Activated CD8-positive, alpha-beta memory T cell treated with anti-CD3 and anti-CD28 coated beads for 24 hours (primary cell): ENCODE measurements at places on chromosomes 5 and 9.

- DNase-seq: no peak
Measured at GRCh38 chr9:68997666-68998065, 16.2 kb downstream of the PRKACG start.

DNA sequence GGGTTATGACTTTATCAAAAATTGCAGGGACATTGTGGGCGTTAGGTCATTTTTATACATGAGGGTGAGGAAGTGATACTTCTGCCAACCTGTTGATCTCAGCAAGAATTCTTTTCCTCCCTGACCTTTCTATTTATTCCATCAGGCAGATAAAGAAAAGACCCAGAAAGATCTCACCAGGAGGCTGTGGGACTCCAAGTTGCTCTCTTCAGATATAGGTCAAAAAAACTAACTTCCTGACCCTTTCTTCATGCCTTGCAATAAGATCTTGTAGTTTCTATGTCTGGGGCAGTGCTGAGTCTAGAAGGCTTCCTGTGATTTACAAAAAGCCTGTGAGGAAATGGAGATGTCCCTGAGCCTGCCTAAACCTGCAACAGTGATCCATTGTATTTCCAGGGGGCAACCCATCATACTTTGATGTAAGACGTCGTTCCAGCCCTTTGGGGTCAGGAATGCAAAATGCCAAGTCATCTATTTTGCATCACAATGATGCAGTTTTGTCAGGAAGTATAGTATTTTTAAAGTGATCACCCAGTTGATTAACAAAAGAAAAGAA, 22.0 kb upstream of the PIK3R1 start:
- DNase-seq: no peak

GRCh38 chr9:86099701-86100364, 475 bp upstream of the GOLM1 start:
- DNase-seq: peak; percentile 66

DNA sequence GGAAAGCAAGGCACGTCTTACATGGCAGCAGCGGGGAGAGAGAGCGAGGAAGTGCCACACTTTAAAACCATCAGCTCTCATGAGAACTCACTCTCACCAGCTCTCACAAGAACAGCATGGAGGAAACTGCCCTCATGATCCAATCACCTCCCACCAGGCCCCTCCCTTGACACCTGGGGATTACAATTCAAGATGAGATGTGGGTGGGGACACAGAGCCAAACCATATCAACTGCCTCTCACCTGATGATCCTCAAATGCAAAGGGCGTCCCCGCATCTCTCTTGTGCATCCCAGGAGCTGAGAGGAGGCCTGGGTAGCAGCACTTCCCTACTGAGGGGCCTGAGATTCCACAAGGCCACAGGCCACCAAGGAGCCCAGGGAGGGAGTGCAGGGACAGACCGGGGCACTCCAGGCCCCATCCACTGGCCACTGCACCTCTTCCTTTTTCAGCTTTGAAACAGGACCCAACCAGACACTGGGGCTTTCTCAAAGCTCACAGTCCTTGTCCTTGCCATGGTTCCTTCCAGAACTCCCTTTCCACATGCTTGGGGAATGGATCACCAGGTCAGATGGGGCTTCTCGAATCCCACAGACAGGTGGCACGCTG, 54.5 kb upstream of the IL17B start:
- DNase-seq: no peak

DNA sequence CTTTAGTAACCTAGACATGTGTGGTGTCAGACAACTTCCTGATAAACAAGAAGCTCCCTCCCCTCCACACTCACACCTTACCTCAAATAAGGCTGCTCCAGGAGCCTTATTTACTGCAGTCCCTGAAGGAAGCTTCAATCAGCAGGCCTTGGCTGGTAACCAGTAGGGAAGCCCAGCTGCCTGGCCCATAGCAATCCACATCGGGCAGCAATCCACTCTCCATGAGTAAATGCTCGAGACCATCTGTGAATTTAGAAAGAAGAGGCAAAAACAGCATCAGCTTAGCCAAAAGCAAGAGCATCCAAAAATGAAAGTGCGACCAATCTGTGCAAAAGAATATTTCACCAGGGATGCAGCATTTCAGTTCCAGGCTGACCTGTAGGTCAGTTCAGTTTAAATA, 213.3 kb upstream of the TUSC1 start:
- DNase-seq: no peak

DNA sequence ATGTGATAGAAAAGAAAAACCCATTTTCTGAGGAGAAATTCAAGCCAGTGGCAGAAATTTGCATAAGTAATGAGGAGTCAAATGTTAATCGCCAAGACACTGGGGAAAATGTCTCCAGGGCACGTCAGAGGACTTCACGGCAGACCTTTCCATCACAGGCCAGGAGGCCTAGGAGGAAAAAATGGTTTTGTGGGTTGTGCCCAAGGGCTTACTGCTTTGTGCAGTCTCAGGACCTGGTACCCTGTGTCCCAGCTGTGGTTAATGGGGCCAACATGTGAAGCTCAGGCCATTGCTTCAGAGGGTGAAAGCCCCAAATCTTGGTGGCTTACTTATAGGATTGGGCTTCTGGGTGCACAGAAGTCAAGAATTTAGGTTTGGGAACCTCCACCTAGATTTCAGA, 54.8 kb upstream of the ADAMTS2 start:
- DNase-seq: no peak

- no peak for DNase-seq
Measured at GRCh38 chr5:110702300-110702699, 24.2 kb downstream of the TMEM232 start.

DNA sequence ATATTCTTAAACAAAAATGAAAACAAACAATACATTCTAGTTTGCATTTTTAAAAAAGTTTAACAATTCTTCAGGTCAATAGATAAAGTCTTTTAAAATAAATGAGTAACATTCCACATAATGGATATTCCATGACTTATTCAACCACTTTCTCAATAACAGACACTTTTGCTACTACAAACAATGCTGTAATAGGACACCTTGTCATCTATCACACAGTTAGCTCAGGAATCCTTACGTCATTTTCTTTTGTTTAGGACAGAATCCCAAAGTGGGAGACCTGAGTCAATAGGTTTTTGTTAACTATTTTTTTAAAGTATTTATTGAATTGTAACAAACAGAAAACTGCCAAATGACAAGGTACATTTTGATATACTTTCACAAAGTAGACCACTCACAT, 72.5 kb downstream of the CEP120 start:
- DNase-seq: no peak

GRCh38 chr9:70259512-70259802, 679 bp downstream of the SMC5 start:
- no peak for DNase-seq

- peak; percentile 62 for DNase-seq
Measured at GRCh38 chr5:143066556-143067281, 296.5 kb downstream of the ARHGAP26 start.

- no peak for DNase-seq
Measured at GRCh38 chr5:95934207-95934804, 27.3 kb downstream of the ELL2 start.

GRCh38 chr5:146337264-146337904, 1.3 kb upstream of the POU4F3 start:
- no peak for DNase-seq

- no peak for DNase-seq
Measured at GRCh38 chr9:136004219-136004618, 43.0 kb upstream of the UBAC1 start.

DNA sequence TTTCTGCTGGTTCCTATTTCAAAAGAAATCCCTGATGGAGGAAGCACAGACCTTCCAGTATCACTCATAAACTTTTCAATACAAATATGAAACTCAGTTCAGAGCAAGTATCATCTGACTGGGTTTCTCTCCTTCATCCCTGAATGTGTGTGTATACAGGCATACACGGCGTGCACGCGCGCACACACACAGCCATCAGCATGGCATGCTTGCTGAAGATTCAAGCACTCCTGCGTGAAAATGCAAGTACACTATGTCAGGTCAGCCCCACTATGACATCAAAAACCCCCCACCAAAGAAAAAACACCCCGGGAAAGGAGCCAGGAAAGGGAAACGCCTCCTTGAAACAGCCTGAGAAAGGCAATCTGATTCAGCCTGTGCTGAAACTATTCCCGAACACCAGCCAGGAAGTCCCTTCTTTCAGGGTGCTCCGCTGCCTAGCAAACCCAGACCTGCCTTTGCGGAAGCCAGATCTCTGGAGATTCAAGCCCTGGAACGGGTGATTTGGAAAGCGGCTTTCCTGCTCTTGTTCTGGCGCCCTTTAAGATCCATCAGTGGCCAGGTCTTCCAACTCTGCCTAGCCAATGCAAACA, 831 bp downstream of the KLHL3 start:
- peak; percentile 67 for DNase-seq

DNA sequence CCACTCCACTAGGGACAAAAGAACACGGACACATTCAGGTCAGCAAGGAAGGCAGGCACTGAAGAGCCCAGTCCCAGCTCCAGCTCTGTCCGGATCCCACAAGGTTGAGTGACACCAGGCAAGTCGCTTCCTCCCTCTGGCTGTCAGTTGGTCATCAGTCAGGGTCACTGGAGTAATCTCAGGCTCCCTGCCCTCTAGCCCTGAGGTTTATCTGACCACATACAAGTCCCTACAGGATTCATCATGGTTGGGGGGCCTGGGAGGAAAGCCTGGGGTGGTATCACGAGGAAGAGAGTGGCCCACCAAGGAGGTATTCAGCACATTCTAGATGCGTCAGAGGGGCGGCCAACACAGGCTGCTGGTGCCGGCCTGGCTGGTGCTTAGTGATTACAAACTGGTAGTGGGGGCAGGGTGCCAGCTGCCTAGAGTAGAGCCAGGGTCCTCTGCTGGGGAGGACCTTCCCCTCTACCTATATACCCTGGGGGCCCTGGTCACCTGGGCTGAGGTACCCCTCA, 81.5 kb downstream of the SHB start:
- no peak for DNase-seq

DNA sequence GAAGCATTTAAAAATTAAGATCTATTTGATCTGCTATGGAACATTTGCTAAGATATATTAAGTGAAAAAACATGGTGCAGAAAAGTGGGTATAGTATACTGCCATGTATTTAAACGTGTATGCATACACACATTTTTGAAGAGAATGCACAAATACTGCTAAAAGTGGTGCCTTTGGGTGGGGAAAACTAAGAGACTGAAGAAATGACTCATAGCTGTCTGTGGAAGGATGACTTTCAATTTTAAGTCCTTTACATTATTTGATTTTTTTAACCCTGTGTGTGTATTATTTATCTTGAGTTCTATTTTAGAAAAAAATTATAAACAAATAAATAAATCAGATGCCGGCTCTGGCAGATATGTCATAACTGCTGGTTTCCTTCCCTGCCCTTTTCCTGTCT, 120.7 kb upstream of the SLIT3 start:
- no peak for DNase-seq

- no peak for DNase-seq
Measured at GRCh38 chr5:139975306-139975705, 67.8 kb downstream of the NRG2 start.

GRCh38 chr5:122149321-122150090, 20.2 kb downstream of the ZNF474 start:
- DNase-seq: no peak

GRCh38 chr9:75937521-75938258, 47.2 kb downstream of the PCSK5 start:
- DNase-seq: no peak

- no peak for DNase-seq
Measured at GRCh38 chr9:16732546-16732945, 137.9 kb downstream of the BNC2 start.

- DNase-seq: no peak
Measured at GRCh38 chr9:105043370-105043936, 115.5 kb upstream of the ABCA1 start.

DNA sequence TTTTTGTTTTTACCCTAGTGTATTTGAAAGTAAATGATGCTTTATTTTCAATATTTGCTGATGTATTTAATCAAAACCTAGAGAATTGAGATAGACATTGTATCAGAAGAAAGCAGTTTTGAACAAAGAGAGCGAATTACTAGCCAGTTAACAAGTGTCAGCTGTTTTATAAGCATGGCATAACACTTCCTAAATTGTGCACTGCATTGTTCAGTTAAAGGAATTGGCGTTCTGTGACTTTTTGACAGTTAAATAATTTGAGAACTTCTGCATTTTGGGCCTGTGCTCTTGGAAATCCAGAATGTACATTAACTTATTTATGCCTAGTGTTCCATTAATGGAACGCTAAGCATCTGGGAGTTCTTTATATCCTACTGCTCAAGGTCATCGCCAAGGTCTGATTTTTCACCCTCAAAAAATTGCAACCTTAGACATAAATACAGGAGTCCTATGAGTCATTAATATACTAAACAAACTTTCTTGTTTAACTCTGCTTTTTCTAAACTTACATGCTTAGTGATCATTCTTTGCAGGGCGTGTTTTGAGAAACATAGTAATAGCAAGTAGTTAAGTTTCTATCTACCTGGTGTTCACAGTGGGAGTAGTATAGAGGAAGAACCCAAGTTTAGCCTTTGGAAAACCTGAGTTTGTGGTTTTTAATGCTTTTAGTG, 31.1 kb downstream of the RASA1 start:
- DNase-seq: no peak

DNA sequence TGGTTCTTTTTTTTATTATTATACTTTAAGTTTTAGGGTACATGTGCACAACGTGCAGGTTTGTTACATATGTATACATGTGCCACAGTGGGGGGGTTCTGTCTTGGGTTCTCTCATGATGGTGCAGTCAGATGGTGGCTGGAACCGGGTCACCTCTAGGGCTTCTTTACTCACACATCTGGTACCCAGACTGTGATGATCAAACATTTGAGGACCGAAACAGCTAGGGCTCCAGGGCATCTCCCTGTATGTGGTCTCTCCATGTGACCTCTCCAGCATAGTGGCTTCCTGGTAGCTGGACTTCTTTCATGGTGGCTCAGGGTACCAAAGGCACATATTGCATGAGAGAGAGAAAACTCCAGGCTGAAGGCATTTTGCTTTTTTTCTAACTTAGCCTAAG, 9.8 kb upstream of the CRHBP start:
- DNase-seq: no peak

GRCh38 chr9:125295657-125296056, 34.0 kb downstream of the GAPVD1 start:
- DNase-seq: no peak

GRCh38 chr5:65068410-65068809, 299.7 kb downstream of the CWC27 start:
- DNase-seq: no peak

DNA sequence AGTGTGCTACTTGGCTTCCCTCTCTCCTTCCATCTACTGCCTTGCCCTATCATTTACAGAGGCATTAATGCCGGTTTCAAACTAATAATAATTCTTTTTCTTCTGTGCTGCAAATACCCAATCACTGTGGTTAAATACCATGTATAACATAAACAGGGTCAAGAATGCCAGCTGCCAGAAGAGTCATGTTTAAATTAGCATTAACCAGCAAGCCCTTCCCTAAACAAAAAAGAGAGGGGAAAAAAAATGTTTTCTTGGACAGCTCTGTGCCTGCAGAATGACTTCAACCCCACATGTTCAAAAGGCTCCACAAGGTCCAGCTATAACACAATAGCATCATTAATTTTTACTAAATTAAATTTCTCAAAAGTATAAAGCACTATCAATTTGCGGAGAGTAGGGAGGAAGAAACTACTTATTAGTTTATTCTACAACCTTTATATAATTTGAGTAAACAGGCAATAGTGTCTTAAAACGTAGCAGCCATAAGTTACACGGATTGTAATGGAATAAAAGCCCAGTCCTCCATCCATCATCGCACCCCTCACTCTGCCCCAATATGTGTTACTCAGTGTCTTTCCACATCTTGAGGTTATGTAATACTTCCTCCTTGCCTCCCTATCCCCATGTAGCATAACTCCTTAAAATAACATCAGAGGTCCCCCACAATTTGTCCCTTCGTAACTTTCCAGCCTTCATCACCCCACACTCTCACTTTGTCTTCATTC, 3.9 kb downstream of the LPAR1 start:
- no peak for DNase-seq

GRCh38 chr5:56984445-56984844, 32.5 kb upstream of the MIER3 start:
- DNase-seq: no peak
